ENCODE measurements at places on chromosomes 7 and 10.

DNA sequence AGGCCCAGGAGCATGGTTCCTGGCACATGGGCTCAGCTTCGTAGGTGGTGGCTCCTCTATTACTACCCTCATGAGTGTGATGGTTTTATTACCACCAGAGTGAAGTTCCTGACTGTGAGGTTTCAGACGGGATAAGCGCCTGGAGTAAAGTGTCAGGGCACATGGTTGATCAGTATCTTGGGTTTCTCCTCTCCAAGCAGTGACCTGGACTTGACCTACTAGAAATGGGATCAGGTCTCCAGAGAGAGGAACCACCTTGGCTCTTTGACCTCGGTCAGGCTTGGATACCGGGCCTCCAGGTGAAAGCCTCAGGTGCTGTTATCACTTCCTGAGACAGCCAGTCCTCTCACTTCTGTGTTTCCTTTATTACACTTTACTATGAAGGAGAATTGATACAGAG lies 67.7 kb downstream of the GRK5 start:
- DNase-seq: no peak

- DNase-seq: no peak
These were observed 2.7 kb downstream of the CDK13 start for GRCh38 chr7:39952803-39953202.

- DNase-seq: no peak
These were observed 144.5 kb downstream of the PTPRN2 start for GRCh38 chr7:158443014-158443687.

GRCh38 chr7:6186577-6186976 lies 85.8 kb downstream of the CYTH3 start:
- DNase-seq: no peak

- DNase-seq: no peak
These were observed 40.8 kb downstream of the TRIM24 start for GRCh38 chr7:138500892-138501291.
